Esophagus muscularis mucosa (tissue), 4 donors: ENCODE measurements at places on chromosomes 11 and 22.

GRCh38 chr22:44574640-44575380 lies 76.8 kb upstream of the RTL6 start:
- DNase-seq = no peak

- no peak for DNase-seq
These were observed 59.2 kb downstream of the CACNG2 start for GRCh38 chr22:36644333-36644757.

DNA sequence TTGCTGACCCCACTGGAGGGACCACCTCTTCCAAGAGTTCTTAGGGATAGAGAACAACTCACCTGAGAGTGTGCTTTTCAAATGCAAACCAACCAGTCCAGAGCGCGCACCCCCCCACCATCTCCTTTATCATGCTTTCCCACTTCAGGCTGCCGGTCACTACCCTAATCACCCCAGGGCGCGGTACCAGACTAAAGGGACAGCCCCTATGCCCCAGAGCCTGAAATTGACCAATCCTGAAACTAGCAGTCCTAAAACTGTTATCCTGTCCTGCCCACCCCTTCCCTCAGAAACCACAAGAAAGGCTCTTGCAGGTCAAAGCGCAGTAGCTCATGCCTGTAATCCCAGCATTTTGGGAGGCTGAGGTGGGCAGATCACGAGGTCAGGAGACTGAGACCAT lies 37.0 kb downstream of the NEAT1 start:
- DNase-seq = no peak

GRCh38 chr22:28283068-28283654 lies 364.1 kb upstream of the PITPNB start:
- DNase-seq = no peak

- no peak for DNase-seq
These were observed 35.5 kb upstream of the CWF19L2 start for GRCh38 chr11:107493117-107493516.
